ENCODE measurements at places on chromosomes 4 and X.

DNA sequence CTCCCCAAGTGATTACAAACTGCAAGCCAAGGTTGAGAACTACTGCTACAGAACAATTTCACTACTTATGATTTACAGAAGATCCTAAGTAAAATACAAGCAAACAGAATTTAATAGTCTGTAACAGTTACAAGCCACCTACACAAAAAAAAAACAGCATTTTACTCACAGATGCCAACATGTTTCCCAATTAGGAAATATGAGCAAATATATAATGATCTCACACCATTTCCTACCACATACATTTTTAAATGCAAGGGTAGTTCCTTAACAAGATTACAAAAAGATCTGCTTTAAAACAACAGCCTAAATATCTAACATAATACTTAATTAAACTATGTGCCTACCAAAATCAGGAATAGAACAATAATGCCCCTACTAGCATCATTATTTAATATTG lies 63.4 kb downstream of the EFHC2 start:
- DNase-seq, result no peak

DNA sequence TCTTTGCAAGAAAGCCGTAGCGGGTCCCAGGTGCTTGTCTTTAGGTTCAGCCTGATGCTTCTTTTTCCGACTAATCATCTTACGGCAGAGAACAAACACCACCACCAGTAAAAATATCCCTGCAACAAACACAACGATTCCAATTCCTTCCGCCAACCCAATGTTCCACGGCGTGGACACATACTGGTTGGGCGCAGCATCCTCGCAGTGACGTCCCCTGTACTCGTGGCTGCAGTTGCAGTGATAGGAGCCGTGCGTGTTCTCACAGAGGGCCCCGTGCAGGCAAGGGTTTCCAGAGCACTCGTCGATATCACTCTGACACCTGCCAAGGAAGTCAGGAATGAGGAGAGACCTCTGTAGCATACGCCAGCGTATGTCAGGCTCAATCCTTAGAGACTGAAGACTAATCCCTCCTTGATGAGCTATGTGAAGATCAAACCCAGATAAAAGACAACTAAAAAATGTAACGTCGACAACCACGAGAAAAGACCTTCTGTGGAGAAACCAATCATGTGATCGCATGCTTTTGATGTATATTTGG lies 41.6 kb upstream of the MTNR1A start:
- no peak for DNase-seq

DNA sequence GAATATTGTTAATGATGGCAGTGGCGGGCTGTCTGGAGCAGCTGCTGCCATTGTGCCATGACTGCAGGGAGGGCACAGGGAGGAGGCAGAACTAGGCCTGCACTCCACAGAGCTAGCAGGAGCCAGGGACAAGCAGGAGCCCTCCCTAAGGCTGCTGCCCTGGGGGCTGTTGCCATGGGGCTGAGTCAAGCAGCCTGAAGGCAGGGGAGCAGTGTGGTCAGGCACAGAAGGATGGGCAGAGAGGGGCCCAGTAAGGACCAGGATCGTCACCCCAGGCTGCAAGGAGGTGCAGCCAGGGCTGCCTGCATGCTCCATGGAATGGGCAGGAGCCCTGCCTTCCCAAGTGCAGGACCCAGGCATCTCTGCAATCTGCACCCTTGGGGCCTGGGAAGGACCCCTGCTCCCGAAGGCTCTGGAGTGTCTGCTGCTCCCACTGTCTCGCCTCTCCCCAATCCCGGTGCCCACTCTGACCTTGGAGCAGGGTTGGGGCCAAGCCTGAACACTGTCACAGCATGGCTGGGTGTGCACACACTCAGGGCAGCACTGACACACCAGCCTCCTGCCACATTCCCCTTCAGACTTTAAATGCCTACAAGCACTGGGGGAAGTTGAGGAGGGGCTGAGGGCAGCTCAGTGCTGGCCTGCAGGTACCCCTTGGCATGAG lies 98.3 kb upstream of the GALNTL6 start:
- DNase-seq, result no peak

- no peak for DNase-seq
These were observed 21.6 kb downstream of the SH3KBP1 start for GRCh38 chrX:19865567-19866363.

DNA sequence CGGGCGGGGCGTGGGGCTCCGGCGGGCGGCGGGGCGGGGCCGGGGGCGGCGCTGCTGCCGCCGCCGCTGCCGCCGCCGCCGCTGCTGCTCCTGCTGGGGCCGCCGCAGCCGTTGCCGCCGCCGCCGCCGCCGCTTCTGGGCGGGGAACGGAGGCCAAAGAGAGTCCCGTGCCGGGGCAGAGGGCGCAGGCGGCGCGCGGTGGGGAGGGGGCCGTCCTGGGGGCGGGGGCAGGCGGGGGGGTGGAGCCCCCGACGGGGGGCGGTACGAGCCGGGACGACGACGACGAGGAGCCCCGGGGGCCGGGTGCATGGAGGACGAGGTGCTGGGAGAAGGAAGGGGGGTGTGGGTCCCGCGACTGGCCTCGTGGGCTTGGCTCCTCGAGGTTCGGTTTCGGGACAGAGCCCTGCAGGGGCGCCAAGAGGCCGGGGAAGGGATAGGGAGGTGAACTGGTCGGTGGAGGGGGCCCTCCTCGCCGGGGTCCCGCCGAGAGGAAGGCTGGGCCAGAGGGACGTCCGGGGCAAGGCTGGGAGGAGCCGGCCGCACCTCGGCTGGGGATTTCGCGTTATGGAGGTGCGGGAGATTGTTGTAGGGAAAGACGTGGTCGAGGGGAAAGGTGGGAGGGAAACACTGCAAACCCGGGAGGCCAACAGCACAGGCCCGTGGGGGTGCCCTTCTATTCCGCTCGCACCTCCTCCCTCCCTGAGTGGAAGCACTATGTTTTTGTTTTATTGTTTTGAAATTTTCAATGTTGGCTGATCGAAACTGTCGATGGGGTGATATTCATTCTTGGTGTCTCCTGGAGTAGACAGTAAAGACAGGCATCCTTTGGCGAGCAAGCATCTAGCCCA lies 1.9 kb downstream of the BCORL1 start:
- no peak for DNase-seq

DNA sequence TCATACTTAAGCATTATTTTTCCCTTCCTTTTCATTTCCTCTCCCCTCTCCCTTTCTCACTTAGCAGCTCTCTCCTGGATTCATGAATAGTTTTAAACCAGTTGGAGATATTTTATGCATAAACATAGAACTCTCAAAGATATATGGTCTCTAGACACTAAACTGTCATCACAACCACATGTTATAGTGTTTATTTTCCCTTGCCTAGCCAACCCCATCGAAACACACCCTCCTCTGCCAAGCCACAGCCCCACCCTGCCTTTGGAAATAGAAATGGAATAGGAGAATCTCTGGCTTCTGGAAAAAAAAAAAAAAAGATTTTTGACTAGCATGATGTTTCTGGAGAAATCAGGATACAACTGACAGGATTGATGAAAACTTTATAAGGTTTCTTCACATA lies 64.8 kb upstream of the RBPJ start:
- DNase-seq, result no peak

All from fibroblast of skin of right biceps (primary cell).